Omental fat pad (tissue), 4 donors: ENCODE measurements at places on chromosomes 4 and X.

- no peak for DNase-seq
Measured at GRCh38 chrX:856566-857290, 226.1 kb downstream of the SHOX start.

DNA sequence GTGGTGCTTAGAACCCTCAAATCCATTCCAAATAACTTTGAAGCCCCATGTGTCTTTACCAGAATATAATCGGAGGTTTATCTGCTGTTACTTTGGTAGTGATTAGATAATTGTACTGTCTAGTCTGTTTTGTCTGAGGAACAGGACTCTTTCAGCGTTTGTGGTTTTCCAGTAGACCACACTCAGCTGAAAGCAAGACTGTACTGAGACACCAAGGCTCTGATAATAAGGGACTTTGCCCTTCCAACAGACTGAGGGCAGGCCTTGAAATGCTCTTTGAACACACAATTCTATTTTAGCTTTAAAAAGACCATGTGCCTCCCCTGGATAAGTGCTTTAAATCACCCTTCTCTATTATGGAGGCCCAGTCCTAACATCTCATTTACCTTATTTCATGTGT is 76.1 kb downstream of the KLHL8 start:
- DNase-seq: no peak

GRCh38 chr4:184191267-184191666 is 26.4 kb downstream of the ENPP6 start:
- no peak for DNase-seq

- DNase-seq: no peak
Measured at GRCh38 chr4:157315968-157316367, 95.4 kb downstream of the GRIA2 start.
